HepG2 (cell line): ENCODE measurements at places on chromosomes 13 and 19.

GRCh38 chr19:28426110-28426729 lies 786.7 kb downstream of the UQCRFS1 start:
- no peaks in the 10 kb centered on the region for H3K36me3 ChIP-seq
- no peak for DNase-seq
- no peaks in the 10 kb centered on the region for H3K27me3 ChIP-seq
- no peak overlapping the region for H3K27ac ChIP-seq

DNA sequence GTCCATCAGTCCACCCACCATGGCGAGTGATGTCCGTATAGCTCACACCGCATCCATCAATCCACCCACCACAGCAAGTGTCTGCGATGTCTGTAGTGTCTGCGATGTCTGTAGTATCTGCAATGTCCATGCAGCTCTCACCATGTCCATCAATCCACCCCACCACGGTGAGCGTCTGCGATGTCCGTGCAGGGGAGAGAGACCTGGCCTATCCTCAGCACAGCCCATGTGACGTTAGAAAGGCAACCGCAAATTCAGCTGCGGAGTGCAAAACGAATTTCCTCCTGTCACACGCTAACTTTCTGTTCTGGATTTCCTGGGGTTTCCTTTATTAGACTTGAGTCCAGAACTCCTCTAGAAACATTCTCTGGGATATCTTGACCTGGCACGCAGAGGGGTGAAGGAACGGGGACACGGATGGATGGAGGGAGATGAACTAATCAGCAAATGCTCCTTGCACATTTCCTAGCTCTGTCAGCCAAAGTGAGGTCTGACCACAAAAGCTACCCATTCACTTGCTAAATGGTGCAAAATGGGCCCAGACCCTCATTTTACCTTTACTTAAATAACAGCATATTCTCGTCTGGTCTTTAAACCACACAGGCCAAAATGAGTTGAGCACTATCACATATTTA lies 18.3 kb downstream of the RASA3 start:
- no peak overlapping the region for H3K4me3 ChIP-seq
- H3K27ac ChIP-seq = no peak overlapping the region
- H3K4me1 ChIP-seq = peaks cover 29% of the 10 kb centered on the region
- DNase-seq = no peak
- H3K27me3 ChIP-seq = peaks cover 10% of the 10 kb centered on the region
- H3K36me3 ChIP-seq = no peaks in the 10 kb centered on the region

DNA sequence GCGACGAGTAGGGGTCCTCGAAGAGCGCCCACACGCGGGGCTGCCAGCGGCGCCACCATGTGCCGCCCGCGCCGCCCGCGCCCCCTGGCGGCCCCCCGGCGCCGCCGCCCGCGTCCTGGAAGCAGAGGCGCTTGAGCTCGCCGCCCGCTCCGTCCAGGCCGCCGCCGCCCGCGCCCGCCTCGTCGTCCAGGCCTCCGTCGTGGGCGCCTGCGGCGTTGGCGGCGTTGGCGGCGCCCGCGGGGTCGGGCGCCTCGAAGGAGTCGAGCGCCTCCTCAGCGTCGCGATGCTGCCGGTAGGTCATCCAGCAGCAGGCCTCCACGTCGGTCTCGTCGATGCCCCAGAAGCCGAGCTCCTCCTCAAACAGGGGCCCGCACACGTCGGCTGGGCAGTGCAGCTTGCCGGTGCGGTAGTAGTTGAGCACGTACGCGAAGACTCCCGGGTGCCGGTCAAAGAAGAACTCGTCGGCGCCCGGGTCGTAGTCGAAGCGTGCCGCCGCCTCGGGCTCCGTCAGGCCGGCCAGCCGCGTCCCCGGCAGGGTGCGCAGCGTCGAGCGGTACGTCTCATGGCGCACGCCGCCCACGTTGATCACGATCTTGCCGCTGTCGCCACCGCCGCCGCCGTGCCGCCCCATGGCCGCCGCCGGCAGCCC lies 829 bp downstream of the KCNC3 start:
- H3K27ac ChIP-seq = no peak overlapping the region
- DNase-seq = no peak
- peak overlapping the region; percentile 63 for H3K4me3 ChIP-seq
- H3K36me3 ChIP-seq = no peaks in the 10 kb centered on the region; the same call in 2 of the 3 replicates
- H3K4me1 ChIP-seq = peaks cover 62% of the 10 kb centered on the region
- no peaks in the 10 kb centered on the region for H3K27me3 ChIP-seq

DNA sequence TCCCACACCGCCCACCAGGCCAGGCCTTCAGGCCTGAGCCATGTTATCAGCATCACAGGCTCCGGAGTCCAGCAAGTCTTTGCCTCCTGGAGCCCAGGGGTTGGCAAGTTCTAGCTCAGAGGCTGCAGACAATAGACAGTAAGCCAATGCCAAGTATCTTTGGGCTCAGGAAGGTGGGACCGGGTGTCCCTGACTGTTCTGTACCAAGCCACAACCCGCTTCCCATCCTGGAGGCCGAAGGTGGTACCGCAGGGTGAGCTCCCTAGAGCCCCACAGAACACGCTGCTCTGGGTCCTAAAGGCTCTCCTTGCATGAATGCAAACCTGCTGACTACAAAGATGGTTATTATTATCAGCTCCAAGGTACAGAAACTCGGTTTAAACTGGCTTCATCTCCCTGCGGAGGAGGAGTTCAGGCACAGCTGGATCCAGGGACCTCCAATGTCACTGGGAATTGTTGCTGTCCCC lies 5.5 kb upstream of the FSTL3 start:
- H3K36me3 ChIP-seq = no peaks in the 10 kb centered on the region
- peaks cover 77% of the 10 kb centered on the region for H3K4me1 ChIP-seq
- H3K27me3 ChIP-seq = no peaks in the 10 kb centered on the region
- H3K27ac ChIP-seq = no peak overlapping the region

- no peak overlapping the region for H3K4me3 ChIP-seq
- H3K4me1 ChIP-seq = no peaks in the 10 kb centered on the region
- no peak for DNase-seq
- no peaks in the 10 kb centered on the region for H3K36me3 ChIP-seq
These were observed 1930.2 kb upstream of the PCDH20 start for GRCh38 chr13:63345835-63346234.
